ENCODE measurements at places on chromosomes 5 and 9. TPM values are rescaled to one million over a fixed set of nuclear protein-coding genes. Genes with fewer than 3 reads are reported as not detected.

DNA sequence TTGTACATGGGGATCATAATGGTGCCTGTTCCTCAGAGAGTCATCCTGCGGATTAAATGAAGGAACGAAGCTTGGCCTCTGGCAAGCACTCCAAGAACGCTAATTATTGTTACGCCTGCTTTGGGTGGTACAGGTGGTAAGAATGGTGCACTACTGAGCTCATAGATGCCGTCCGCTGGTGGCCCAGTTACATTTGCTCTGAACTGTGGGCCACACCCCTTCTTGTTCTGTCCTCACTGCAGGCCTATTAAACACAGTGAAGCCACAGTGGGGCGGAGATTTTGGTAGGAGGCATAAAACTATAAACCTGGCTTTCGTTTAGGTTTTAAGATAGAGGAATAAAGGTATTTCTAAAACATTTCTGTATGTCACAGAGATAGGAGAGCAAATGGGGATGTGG is 40.6 kb upstream of the FER start:
- H3K4me3 ChIP-seq = no peak overlapping the region
- no peaks in the 10 kb centered on the region for H3K4me1 ChIP-seq
- H3K36me3 ChIP-seq = no peaks in the 10 kb centered on the region
- 0 out of 2 replicates have a peak, but pooled peaks cover 8% of the 10 kb centered on the region for H3K27me3 ChIP-seq
- DNase-seq = no peak

DNA sequence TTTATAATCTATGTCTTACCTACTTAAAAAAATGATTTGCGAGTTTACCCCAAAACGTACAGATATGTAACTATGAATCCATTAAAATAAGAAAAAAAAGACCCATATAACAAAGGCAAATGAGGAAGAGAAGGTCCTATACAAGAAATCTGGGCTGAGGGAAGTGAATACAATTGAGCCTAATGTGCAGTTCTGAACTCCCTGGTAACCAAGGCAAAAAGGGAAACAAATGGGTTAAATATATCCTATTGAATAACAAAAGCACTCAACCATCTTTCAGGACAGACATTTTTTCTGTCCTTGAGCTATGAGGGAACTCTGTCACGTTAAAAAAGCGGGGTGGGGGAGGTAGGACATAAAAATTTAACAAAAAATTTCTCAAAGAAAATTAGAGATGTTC is 78.6 kb downstream of the PTPN3 start:
- DNase-seq = no peak
- H3K4me1 ChIP-seq = no peaks in the 10 kb centered on the region
- H3K27me3 ChIP-seq = no peaks in the 10 kb centered on the region
- no peak overlapping the region for H3K4me3 ChIP-seq
- H3K36me3 ChIP-seq = no peaks in the 10 kb centered on the region
- no peak overlapping the region for H3K27ac ChIP-seq

GRCh38 chr5:137668637-137669036 is 67.3 kb downstream of the KLHL3 start:
- DNase-seq = no peak
- H3K27ac ChIP-seq = no peak overlapping the region
- H3K4me1 ChIP-seq = no peaks in the 10 kb centered on the region
- H3K36me3 ChIP-seq = no peaks in the 10 kb centered on the region
- H3K4me3 ChIP-seq = no peak overlapping the region

Gene PDCD1LG2
- 8.8 TPM for total RNA-seq

DNA sequence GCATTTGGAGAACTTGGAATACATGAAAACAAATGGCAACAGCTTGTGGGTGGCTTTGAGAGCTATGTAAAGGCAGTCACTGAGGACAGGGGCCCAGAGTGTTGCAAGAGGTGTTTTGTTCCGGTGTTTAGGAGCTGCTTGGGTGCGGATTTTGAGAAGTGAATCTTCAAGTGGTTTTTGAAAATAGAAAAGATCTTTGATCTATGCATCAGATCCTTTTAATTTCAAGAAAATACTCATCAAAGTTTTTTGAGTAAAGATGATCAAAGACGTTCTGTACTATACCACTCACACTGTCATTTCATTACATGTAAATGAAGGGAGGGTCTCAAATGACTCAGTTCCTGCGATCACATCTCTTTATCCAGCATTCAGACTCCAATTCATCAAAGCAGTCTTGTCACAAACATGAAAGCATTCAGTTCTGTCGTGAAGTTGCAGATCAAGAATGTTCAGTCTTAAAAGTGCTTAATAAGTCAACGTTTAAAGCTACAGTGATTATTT is 112.5 kb downstream of the WDR41 start:
- H3K36me3 ChIP-seq = no peaks in the 10 kb centered on the region
- no peaks in the 10 kb centered on the region for H3K27me3 ChIP-seq
- H3K4me1 ChIP-seq = no peaks in the 10 kb centered on the region
- H3K4me3 ChIP-seq = no peak overlapping the region

GRCh38 chr5:174505621-174506020 is 218.8 kb upstream of the MSX2 start:
- H3K27ac ChIP-seq = no peak overlapping the region
- H3K4me3 ChIP-seq = no peak overlapping the region
- no peak for DNase-seq
- no peaks in the 10 kb centered on the region for H3K27me3 ChIP-seq
- no peaks in the 10 kb centered on the region for H3K36me3 ChIP-seq

Gene RANBP3L
- total RNA-seq = not detected

GRCh38 chr5:132342291-132343180 is 27.0 kb upstream of the SLC22A5 start:
- H3K36me3 ChIP-seq = no peaks in the 10 kb centered on the region
- no peaks in the 10 kb centered on the region for H3K4me1 ChIP-seq
- no peaks in the 10 kb centered on the region for H3K27me3 ChIP-seq
- no peak overlapping the region for H3K4me3 ChIP-seq
